ENCODE measurements at places on chromosomes 5 and 9.

GRCh38 chr9:115969096-115969495, 184.5 kb upstream of the PAPPA start:
- DNase-seq: no peak

GRCh38 chr5:178768371-178769260, 38.2 kb upstream of the ZNF354A start:
- DNase-seq: no peak

DNA sequence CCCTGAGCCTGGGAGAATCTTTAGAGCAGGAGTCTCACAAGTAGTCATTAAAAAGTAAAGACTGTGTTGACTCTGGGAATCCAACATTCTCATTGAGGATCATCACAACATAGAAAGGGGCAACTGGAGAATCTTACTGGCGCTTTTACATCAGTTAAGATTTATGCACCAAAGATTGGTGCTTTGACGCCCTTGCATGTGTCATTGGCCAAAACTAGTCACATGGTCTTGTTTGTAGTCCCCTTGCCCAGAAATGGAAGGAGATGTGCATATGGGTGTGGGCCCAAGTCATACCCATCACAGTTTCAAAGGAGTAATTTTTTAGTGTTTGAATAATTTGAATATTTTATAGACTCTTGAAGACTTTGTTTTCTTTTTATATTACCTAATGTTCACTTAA, 228.2 kb downstream of the PRR16 start:
- DNase-seq: no peak

GRCh38 chr9:91305596-91306295, 56.0 kb downstream of the AUH start:
- DNase-seq: no peak

GRCh38 chr5:176173647-176174046, 64.6 kb upstream of the SIMC1 start:
- no peak for DNase-seq

GRCh38 chr5:5135957-5136676, 4.0 kb upstream of the ADAMTS16 start:
- DNase-seq: no peak

- DNase-seq: peak; percentile 23
These were observed 76.6 kb upstream of the TBCA start for GRCh38 chr5:77852514-77853352.

DNA sequence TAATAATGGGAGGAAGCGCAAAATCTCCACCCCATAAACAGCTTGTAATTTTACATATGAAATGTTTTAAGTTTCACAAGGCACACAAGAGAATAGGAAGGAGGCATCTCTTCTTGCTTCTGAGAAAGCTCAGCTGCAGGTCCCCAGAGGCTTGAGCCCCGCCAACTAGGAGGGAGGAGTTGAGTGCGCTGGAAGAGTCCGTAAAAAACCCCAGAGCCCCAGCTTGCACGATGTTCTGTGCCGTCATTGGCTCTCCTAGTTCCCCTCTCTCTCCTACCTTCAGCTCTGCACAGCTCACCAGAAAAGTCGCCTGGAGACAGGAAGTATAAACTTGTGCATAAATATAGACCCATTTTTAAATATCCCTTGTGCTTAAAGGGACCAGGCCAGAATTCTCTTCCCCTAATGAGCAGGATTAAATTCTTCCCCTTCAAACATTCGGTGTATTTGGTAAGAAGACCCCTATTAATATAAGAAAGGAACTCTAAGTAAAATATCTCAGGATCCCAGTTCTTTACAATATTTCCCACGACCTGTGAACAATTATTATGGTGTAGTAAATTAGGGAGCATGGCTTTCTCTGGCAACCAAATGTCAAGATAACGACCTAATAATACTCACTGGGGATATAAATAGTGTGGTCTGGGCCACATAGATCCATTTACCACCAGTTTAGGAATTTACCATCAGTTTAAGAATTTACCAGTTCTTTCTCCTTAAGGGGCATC, 13.7 kb downstream of the GLRX start:
- DNase-seq: no peak
